ENCODE measurements at places on chromosomes 5 and 9. TPM values are rescaled to one million over a fixed set of nuclear protein-coding genes. Genes with fewer than 3 reads are reported as not detected.

Gene LIFR
- total RNA-seq: 17.1 TPM

Gene SGCD
- total RNA-seq: 0.06 TPM

Gene SPATA31E1
- not detected for total RNA-seq

Gene ZNF658
- 1.2 TPM for total RNA-seq

Gene NR4A3
- total RNA-seq: 0.07 TPM

Gene NEURL1B
- total RNA-seq: 1.0 TPM

Gene PCA3
- total RNA-seq: not detected

Gene APBA1
- total RNA-seq: 0.29 TPM

Gene SGTB
- total RNA-seq: 9.5 TPM

Gene ACOT12
- total RNA-seq: not detected

Gene SPATA24
- 5.3 TPM for total RNA-seq

Gene JAKMIP2
- 0.17 TPM for total RNA-seq

Gene SPATA9
- total RNA-seq: 0.36 TPM

Gene SLC27A6
- not detected for total RNA-seq

Gene BSPRY
- 8.8 TPM for total RNA-seq

Gene DMRT2
- total RNA-seq: 0.35 TPM

Gene MRPL36
- total RNA-seq: 57.9 TPM

Gene THBS4
- total RNA-seq: 0.29 TPM
